ENCODE measurements at places on chromosomes 11 and 22. TPM values are rescaled to one million over a fixed set of nuclear protein-coding genes. Genes with fewer than 3 reads are reported as not detected.

SCGB1A1 gene
- 0.94 TPM for polyA plus RNA-seq

TYR gene
- not detected for polyA plus RNA-seq

DNA sequence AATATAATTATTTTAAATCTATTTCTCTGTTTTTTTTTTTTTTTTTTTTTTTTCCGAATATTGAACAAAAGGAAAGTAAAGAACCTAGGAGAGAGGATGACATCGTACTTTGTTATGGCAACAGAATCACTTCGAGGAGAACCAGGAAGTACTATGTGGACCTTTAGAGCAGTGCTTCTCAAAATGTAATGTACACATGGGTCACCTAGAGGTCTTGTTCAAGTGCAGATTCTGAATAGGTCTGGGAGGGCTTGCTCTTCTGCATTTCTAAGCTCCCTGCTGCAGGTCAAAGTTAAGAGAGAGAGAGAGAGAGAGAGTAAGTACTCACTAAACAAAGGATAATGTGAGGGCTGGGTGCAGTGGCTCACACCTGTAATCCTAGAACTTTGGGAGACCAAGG lies 419.5 kb upstream of the TENM4 start:
- H3K36me3 ChIP-seq, result no peaks in the 10 kb centered on the region
- H3K4me1 ChIP-seq, result no peaks in the 10 kb centered on the region
- no peak for DNase-seq
- no peak overlapping the region for H3K4me3 ChIP-seq
- H3K27ac ChIP-seq, result no peak overlapping the region

DNA sequence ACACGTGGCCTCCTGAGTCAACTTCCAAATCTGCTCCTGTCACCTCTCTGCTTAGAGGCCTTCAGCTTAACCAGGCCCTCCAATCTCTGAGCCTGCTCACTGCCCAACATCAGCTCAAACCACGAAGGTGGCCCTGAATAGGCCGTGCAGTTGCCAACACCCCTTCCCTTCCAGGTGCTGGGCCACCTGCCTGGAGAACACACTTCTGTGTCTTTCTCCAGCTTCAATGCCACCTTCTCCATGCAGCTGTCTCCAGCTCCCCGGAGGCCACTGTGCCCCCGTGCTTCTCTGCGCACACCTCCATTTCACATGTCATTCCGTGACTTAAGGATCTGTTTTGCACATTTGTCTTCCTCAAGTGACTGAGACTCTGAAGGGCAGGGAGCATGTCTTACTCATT lies 5.3 kb downstream of the RELA start:
- peaks cover 4% of the 10 kb centered on the region for H3K36me3 ChIP-seq
- H3K4me3 ChIP-seq, result no peak overlapping the region
- peaks cover 20% of the 10 kb centered on the region for H3K4me1 ChIP-seq
- H3K27ac ChIP-seq, result no peak overlapping the region

DNA sequence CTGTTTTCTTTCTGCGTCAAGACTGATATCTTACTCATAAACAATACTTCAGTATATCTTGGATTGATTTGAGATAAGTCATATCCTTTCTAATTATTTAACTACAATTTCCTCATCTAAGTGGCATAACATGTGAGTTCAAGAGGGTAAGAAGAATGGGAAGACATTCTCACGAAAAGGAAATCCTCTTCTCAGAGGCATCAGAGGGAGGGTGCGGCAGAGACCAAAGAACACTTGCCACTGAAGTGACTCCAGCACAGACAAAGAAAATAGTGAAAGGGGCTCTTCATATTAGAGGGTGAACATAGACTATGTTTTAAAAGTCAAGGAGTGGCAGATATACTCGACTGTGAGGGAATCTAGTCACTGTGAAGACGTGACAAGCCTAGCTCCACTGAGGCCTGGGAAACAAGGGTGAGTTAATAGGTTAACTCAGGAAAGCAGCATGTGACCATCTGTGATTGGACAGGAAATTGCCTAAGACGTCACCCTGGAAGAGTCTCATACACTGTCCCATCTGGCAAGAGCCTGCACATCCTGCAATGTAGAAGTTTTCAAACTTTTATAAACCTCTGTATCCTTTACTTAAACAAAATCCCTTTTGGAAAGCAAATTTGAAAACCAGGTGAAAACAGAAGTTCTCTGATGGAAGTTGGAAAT lies 1.9 kb upstream of the MMP1 start:
- no peaks in the 10 kb centered on the region for H3K36me3 ChIP-seq
- DNase-seq, result no peak
- H3K27me3 ChIP-seq, result peaks cover 1% of the 10 kb centered on the region
- H3K4me3 ChIP-seq, result no peak overlapping the region

DNA sequence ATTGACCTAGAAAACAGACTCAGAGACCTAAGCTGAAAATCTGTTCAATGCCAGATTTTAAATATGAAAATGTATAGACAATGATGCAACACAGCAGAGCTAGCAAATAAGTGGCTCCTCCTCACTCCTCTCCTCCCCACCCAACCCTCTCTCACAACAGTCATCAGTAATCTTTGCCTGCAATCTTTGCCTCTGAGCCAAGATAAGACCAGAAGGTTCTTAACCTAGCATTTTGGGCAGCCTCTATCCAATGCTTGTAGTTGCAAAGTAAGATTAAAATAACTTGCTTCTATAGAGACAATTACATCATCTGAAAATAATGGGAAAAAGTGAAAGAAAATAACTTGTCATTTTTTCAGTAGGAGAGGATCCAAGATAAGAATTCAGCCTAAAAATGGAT lies 117.3 kb downstream of the PARVA start:
- no peak for DNase-seq
- no peaks in the 10 kb centered on the region for H3K27me3 ChIP-seq
- no peak overlapping the region for H3K27ac ChIP-seq
- H3K4me1 ChIP-seq, result no peaks in the 10 kb centered on the region
- H3K36me3 ChIP-seq, result no peaks in the 10 kb centered on the region

DNA sequence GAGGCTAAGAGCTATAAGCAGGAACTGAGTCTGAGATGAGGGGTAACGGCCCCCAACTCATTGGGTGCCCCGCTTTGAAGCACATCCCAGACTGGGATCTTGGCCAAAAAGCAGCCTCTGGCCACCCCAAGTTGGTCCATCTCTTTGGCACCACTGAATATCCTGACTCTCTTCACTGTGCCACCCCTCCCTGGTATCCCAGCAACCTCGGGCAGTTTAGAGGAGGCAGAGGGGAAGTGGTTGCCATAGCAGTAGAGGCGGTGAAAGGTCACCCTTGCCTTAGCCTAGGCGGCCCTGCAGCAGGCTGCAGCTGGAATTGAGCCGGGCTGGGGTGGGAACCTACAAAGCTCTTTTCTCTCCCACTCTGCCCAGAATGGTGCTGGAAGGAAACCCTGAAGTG lies 1.1 kb downstream of the PELI3 start:
- H3K27me3 ChIP-seq, result no peaks in the 10 kb centered on the region
- no peaks in the 10 kb centered on the region for H3K4me1 ChIP-seq
- no peaks in the 10 kb centered on the region for H3K36me3 ChIP-seq
- H3K27ac ChIP-seq, result no peak overlapping the region

- no peaks in the 10 kb centered on the region for H3K27me3 ChIP-seq
- H3K4me1 ChIP-seq, result no peaks in the 10 kb centered on the region
Measured at GRCh38 chr11:66958956-66959274, 732 bp upstream of the PC start.

DNA sequence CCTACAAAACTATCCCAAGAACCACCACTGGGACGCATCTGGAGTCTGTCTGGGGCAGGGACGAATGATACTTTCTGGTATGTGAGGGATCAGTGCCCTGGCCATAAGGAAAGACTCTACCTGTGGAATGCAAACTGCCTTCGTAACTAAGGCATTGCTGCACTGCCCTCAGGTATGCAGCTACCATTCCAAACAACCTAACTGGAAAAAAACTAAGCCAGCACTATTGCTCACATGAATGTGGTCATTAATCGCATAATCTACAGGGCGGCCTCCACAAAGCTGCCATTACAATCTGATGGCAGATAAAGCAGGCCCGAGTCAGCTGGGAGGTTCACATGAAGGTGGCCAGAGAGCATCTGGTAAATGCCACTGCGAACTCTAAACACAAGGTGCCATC lies 3.9 kb downstream of the PACSIN2 start:
- H3K4me3 ChIP-seq, result no peak overlapping the region
- H3K36me3 ChIP-seq, result no peaks in the 10 kb centered on the region
- peak overlapping the region; percentile 78 for H3K27ac ChIP-seq

DNA sequence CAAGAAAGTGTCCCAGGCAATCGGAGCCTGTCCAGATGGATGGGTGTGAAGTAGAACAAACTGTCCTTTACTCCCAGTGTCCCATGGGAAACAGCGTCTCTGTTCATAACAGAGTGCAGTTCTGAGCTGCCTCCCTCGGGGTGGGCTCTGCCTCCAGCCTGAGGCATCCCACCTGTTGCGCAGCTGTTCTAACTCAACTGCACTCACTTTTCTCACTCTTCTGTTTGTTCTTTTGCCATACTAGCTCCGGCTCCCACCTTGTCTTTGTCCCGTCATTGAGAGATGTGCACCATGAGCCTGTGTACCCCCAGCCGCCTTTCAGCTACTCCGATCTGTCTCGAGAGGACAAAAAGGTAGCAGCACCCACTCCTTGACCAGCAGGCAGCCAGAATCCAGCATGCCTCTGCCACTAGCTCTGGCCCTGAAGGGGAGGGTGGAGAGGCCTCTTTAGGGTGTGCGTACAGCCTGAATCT lies 20.7 kb upstream of the CDC42EP2 start:
- H3K4me3 ChIP-seq, result no peak overlapping the region
- no peaks in the 10 kb centered on the region for H3K27me3 ChIP-seq
- no peaks in the 10 kb centered on the region for H3K36me3 ChIP-seq
- H3K27ac ChIP-seq, result no peak overlapping the region
- DNase-seq, result no peak
- no peaks in the 10 kb centered on the region for H3K4me1 ChIP-seq

DNA sequence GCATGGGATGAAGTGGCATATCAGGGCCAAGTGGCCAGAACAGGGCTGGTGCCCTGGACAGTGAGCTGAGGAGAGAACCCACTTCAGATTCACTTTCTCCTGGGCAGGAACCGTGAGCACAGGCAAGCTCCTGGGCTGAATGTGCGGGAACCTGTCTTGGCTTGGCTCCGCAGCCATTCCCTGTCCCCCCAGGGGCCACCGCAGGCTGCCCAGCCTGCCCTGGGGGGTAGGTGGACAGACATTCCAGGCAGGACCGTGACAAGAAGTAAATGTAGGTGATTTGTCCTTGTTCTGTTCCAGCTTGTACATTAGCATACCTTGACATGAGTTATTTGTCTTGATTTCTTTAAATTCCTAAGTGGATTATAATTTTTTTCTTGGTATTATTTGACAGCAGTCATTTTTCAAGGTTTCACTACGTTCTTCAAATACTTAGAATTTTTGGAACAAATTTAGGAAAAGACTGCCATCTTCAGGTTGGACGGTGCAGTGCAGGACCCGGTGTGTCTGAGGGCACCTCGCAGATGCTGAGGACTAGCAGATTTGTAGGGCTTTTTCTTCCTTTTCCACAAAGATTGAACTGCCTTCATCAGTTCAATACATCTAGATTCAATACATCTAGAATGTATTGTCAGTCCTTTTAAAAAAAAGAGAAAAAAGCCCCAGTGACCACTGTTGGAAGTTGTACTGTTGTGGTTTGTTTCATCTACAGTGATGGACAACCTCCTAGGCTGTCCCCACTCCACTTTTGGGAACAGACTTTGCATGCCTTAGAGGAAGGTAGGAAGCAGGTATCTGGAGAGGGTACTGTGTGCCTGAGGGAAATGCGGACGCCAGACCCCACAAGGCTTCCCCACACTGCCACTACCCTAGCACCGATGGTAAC lies 115.1 kb upstream of the RASSF10 start:
- peak overlapping the region; percentile 31 for H3K27ac ChIP-seq
- H3K27me3 ChIP-seq, result no peaks in the 10 kb centered on the region
- no peaks in the 10 kb centered on the region for H3K36me3 ChIP-seq
- H3K4me1 ChIP-seq, result peaks cover 3% of the 10 kb centered on the region

- H3K4me3 ChIP-seq, result no peak overlapping the region
- H3K4me1 ChIP-seq, result peaks cover 3% of the 10 kb centered on the region
- no peak for DNase-seq
- no peak overlapping the region for H3K27ac ChIP-seq
- H3K36me3 ChIP-seq, result no peaks in the 10 kb centered on the region
- H3K27me3 ChIP-seq, result no peaks in the 10 kb centered on the region
Measured at GRCh38 chr11:84865791-84866535, 761.2 kb downstream of the DLG2 start.

GRCh38 chr11:116697011-116697410 lies 75.8 kb downstream of the BUD13 start:
- H3K4me3 ChIP-seq, result no peak overlapping the region
- no peaks in the 10 kb centered on the region for H3K36me3 ChIP-seq
- no peaks in the 10 kb centered on the region for H3K27me3 ChIP-seq
- H3K27ac ChIP-seq, result no peak overlapping the region
- no peak for DNase-seq

DNA sequence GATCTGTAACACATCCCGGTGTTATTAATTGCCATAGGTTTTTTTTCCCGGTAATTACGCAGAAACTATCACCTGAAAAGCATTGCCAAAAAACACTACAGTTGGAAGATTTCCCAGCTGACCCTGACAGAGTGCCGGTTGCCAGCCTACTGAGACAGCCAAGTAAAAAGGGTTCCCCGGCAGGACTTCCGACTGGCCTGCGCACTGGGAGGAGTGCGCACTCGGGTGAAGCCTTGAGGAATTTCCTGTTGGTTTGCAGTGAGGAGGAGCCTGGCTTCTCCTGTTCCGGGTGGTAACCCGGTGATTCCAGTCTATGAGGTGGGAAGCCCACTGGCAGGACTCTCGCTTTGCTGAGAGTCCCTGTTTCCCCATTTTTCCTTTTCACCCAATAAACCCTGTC lies 52.1 kb downstream of the CNTF start:
- H3K4me1 ChIP-seq, result peaks cover 14% of the 10 kb centered on the region
- no peaks in the 10 kb centered on the region for H3K36me3 ChIP-seq
- H3K27me3 ChIP-seq, result no peaks in the 10 kb centered on the region
- DNase-seq, result peak; percentile 67

DNA sequence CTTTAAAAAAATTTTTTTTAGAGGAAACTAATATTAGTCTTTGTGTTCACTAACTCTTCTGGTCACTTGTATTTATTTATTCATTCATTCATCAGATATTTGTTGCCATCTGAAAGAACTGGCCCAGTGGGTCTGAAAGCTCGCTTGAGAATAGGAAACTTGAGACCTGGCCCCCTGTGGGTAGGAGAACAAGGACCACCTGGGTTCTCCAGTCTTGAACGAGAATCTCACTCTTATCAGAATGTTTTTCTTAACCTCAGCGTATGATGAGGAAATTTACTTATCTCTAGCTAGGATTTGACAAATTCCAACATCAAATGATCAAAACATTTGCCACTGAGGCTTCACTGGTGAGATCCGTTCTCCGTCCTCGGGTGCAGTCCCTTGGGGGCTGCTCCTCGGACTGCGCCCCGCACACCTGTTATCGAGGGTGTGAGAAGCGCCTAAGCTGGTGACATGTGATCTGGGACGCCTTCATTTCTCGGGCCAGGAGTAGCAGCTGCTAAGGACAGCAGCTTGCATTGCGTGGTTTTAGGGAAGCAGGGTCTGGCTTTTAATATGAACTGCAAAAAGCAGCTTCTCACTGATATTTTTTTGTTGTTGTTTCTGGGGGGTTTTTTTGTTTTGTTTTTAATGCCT lies 6.3 kb downstream of the C22orf31 start:
- no peak overlapping the region for H3K27ac ChIP-seq
- H3K27me3 ChIP-seq, result no peaks in the 10 kb centered on the region
- H3K36me3 ChIP-seq, result peaks cover 1% of the 10 kb centered on the region
- H3K4me1 ChIP-seq, result no peaks in the 10 kb centered on the region
- DNase-seq, result no peak

Data from pancreas (tissue), 10 donors.